ENCODE measurements at places on chromosomes 7 and 10.
A peak's percentile ranks its signal among the peaks of the same experiment; 100 is the strongest.

DNA sequence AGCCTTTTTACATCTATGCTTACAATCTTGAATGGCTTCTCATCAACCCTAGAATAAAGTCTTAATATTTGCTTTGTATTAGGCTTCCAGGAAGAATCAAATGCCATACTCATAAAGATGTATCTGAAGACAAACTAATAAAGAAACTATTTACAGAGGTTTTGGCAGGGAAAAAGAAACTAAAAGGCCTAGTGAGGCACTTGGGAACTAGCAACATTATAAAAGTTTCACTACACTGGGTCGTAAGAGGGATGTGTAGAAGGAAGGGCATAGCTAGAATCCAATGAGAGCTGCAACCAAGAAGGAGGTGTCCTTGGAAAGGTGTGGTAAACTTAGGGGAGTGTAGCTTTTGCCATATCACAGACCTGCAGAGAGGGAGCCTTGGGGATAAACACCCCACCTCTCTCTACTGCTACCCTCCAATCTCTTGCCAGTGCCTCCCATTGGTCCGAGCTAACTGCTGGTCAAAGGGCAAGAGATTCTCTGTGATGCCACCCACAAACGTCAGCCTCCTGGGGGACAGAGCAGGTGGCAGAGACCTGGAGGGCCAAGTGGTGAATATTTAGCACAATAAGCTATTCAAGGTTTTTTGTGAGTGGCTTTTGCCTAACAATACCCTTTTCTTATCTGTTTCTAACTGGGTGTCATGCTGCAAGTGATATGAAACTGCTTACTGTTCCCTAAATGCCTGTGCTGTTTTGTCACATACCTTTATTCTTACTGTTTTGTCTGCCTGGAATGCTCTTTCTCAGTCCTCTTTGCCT, 60.7 kb downstream of the CPED1 start:
- no peak for DNase-seq

- no peak for DNase-seq
These were observed 16.9 kb downstream of the SLC13A4 start for GRCh38 chr7:135711139-135711469.

- DNase-seq: peak; percentile 45
These were observed 27.8 kb downstream of the NKX2-3 start for GRCh38 chr10:99560277-99561126.

GRCh38 chr10:59829024-59829423, 75.8 kb upstream of the MRLN start:
- DNase-seq: no peak

GRCh38 chr7:77752016-77752415, 46.2 kb downstream of the TMEM60 start:
- DNase-seq: no peak

DNA sequence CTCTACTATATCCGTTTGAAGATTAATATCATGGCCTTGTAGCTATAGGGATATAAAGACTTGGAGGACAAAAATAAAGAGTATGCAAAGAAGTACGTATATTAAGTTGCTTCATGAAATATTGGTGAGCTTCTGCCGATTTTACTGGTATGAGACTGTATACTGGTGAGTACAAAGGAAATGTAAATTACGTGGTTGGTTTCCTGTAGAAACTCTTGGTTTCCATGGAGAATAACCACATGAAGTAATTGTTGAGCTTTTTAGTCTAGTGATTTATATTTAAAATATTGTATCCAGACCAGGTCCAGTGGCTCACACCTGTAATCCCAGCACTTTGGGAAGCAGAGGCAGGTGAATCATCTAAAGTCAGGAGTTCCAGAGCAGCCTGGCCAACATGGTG, 32.2 kb upstream of the GLI3 start:
- no peak for DNase-seq

GRCh38 chr10:110354322-110354766, 49.6 kb upstream of the SMNDC1 start:
- peak; percentile 66 for DNase-seq

DNA sequence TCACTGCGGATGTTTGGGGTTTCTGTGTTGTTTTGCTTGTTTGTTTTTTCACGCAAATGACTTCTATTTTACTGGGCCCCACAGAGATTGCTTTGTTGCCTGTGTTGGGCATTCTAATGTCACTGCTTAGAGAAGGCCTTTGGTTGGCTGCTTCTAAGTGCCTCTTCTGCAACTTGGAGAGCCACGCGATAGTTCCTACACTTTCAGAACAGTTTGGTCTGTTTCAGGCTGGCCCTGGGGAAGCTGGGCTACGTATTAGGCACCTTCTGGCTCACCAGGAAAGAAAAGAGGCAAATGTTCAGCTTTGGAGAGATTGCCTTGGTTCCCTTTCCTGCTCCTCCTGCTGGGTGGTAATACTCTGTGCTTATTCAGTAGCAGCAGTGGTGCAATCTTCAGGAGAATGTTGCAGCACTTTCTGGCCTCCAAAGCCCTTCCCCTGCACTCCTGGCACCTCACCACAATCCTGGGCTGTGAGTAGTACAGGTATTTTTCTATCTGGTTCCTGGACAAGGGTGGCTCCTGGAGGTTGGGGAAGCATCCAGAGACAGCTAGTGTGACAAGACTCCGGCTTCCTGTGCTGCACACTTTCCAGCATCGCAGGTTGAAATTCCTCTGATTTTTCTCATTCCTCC, 1.2 kb downstream of the ANTXRL start:
- no peak for DNase-seq

DNA sequence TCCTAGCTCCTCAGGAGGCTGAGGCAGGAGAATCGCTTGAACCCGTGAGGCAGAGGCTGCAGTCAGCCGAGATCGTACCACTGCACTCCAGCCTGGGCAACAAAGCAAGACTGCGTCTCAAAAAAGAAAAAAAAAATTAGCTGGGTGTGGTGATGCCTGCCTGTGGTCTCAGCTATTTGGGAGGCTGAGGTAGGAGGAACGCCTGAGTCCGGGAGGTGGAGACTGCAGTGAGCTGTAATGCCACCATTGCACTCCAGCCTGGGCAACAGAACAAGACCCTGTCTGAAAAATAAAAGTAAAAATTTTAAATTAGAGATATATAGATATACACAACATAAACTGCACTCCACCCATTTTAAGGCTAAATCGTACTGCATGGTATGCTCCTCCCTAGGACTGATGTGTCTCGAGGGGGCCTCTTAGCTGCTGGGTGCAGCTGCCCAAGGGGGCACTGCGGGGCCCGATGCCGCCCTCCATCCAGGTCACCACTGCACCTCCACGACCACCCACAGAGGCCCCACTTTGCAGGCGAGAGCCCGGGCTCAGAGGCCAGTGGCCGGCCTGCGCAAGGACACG, 40.9 kb upstream of the FOXK1 start:
- no peak for DNase-seq

- no peak for DNase-seq
These were observed 12.9 kb downstream of the HSPB1 start for GRCh38 chr7:76315364-76315763.

DNA sequence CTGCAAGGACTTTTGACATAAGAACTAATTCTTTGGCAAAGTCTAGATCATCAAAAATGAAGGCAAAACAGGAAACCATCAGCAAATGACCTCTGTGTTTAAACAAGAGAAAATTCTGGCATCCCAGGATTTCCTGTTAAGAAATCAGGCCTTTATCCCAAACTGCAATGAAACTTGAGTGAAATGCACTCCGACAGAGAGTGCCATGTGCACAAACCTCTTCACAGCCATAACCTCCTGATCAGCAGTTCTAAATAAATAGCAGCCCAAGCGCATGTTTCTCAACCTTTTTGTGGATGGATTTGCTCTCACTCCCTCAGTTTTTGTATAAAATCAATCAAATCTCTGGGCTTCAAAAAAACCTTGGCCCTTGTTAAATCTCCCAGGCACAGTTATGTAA, 107.7 kb upstream of the EEPD1 start:
- no peak for DNase-seq
